ENCODE measurements at places on chromosomes 3 and 15.

DNA sequence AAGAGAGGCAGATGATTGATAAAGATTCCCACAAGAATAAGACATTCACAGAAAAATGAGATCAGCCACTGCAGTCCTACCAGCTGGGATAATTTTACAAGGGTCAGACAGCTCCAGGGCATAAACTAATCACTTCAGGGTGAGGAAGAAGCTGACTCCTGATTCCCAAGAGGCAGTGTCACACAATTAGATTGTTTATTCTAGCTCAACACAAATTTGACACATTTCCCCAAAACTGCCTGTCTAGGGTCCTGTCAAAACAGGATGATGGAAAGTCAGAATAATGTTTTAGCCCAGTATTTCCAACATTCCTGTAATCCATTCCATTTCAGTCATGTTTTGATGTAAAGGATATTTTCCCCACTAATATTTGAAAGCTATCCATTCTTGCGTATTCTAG lies 110.8 kb downstream of the TNIK start:
- no peak for DNase-seq

DNA sequence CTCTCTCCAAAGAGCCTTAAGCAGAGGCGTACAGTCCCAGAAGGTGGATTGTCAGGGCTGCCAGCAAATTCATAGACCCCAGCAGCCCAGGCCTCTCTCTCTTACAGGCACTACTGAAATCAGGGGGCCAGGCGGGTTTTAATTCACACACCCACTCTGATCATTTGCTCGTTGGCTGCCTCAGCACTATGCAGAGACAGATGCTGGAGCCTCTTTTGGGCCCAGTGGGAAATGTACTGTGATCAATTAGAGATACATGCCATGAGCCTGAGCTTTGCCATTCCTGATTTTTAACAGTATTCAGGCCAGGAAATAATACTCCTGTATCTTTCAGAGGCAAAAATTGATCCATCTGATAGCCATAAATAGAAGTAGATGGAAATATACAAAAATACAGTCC lies 53.0 kb downstream of the CMTM6 start:
- DNase-seq: no peak

DNA sequence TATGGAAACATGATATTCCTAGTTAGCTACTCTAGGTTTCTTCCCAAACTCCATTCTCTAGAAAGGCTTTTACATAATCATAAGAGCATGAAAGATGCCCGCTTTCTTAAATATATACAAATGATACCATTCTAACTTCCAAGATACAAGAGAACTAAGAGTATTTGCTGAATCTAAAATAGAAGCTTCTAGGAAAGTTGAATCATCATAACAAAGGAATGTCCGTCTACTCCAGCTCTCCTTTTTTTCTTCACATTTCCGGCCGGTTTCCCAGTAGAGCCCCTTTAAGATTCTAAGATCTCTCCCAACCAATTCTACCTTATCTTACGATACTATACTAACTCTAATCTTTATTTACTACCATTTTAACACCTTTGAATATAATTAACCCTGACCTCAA lies 60.1 kb downstream of the RAD18 start:
- no peak for DNase-seq

DNA sequence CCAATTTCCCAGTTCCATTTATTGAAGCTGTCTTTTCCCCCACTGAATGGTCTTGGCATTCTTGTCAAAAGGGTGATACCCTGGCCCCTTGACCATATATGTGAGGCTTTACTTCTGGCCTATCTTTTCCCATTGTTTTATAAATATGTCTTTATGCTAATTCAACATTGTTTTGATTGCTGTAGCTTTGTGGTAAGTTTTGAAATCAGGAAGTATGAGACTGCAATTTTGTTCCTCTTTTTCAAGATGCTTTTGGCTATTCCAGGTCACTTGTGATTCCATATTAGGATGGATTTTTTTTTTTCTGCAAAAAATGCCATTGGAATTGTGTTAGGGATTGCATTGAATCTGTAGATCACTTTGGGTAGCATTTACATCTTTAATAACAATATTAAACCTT lies 141.2 kb upstream of the MANF start:
- DNase-seq: no peak

- DNase-seq: no peak
These were observed 11.2 kb downstream of the CBLB start for GRCh38 chr3:105857601-105858000.

DNA sequence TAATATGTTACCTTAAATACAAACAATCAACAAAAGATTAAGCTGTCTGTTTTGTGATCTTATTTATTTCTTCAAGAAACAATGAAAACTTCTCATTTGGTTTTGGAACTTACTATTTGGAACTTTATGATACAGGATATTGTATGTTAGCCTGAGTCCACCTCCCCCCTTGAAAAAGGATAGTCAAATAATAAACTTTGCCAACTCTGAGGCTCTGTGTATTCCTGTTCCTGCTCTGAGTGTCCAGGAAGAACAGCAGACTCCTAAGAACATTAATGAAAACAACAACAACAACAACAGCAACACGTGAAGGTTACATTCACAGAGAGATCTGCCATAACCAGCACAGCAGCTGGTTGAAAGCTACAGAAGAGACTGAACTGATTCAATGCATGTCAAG lies 108.1 kb upstream of the AADACL2 start:
- no peak for DNase-seq

DNA sequence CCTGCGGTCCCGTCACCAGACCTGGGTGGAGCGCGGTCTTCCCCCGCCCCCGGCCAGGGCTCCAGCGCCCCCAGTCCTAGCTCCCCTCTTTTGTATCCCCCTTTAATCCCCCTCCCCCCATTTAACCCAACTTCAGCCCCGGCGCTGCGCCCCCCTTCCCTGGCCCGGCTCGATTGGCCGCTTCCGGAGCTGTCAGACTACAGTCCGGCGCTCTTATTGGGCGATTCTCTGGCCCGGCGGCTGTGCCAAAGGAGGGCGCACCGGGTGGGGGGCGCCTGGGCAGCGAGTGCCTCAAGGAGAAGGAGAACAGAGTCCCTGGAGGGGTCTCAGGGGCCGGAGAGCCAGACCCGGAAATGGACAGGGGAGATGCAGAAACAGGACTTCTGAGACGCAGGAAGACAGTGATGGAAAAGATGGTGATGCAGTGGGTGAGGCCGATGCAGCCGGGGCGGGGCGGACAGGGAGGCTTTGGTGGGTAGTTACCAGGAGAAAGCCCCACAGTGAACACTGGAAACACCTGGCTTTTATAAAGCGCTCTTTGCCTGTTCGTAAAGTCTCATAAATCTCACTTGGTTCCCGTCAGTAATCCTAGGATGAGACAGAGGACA lies 1.2 kb upstream of the ADCY5 start:
- no peak for DNase-seq

DNA sequence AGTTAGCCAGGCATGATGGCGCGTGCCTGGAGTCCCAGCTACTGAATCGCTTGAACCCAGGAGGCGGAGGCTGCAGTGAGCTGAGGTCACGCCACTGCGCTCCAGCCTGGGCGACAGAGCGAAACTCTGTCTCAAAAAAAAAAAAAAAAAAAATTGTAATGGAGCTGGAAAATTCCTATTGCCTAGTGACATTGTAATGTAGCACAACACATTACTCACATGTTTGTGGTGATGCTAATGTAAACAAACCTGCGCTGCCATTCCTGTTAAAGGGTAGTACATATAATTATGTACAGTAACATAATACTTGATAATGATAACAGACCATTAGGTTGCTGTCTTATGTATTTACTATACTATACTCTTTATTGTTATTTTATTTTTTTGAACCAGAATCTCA lies 39.1 kb downstream of the KNL1 start:
- DNase-seq: no peak
